ENCODE measurements at places on chromosomes 2 and 18.

DNA sequence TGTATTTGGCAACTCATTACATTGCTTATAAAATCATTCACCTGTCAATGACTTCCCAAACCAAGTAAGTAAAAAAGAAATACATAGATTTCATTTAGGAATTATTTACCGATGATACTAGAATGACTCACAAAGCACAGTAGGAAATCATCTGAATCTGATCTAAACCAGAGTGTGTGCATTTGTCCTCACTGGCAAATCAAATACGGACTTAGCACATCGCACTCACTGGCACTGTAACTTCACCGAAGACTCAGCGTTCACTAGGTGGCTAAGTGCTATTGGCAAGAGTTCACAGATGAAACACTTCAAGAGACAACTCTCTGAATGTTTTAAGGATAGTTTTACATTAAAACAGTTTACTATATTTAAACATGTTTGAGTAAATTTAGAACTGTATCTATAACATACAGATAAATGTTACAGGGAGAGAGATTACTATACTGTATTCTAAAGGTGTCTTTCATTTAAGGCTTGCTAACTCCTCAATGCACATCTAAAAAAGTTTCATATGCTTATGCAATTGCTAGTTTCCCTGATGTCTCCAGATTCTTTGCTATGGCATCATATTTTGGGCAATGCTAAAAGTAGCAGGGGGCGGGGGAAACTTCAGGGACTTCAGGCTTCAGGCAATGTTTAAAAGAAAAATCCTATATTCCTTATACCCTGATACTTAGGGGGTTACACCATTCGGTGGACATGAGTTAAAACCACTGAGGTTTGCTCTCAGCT is 48.8 kb downstream of the STK39 start:
- no peak for DNase-seq

- DNase-seq, result no peak
Measured at GRCh38 chr2:223051693-223052289, at the start of gene KCNE4. TSS of gene KCNE4 (plus strand) at chr2:223052190. CDS start at chr2:223052831, 641 bp downstream.

DNA sequence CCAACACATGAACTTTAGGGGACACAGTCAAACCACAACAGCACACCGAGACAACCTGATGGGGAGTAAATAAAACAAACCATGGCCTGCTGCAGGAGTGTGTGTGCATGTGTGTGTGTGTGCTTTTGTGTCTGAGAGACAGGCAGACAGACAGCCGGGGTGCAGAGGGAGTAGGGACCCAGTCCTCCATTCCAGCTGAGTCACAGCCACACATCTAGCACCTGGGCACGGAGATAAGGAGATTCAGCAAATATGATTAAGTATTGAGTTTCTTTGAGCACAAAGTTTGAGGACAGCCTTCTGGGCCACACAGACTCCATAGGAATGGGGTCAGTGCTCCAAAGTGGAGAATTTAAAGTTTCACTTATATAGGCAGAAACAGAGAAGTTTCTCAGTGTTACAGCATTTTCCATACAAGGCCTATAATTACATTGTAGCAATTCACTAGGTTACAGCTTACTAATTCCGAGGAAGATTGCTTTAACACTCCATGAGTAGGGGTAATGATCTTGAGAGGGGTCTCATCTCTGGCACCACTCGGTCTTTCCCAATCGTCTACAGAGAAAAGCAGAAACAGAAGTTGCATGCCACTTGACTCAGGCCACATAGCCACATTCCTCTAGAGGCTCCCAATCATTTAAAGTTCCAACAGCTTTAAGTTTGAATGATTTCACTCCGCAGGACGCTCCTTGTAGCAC is 30.8 kb upstream of the PRLH start:
- DNase-seq, result no peak

DNA sequence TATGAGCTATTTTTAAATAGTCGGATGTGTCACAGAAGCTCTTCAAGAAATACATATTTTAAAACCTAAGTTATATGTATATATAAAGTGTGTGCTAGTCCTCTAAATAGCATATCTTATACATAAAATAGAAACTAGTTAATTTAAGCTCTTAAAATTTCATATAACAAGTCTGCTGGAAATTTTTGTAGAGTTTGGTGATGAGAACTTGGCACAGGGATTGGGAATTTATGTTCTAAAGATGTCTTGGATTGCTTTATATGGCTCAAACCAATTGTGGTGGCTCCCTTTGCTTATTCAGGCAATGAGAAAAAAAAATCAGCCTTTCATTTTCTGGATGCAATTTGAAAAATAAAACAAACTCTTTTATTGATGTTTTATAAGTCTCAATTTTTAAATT is 142.8 kb upstream of the KCNJ3 start:
- DNase-seq, result no peak

GRCh38 chr18:70496353-70497294 is 207.8 kb downstream of the SOCS6 start:
- no peak for DNase-seq

DNA sequence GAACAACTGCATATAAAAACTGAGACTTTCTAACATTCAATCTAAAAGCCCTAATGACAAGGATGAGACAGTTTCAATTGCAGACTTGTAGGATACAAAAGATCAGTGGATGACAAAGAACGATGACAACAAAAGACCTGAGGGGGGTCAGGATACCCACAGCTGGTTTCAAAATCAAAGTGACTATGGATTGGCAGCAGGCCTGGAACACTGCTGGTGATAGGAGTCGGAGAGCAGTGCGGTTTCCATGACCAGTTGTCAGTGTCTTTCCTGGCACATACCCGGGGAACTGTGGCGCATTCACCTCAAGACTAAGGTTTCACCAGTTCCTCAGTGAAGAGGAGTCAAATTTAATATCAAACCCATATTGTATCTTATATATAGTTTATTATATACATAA is 42.0 kb downstream of the EHD3 start:
- DNase-seq, result no peak

DNA sequence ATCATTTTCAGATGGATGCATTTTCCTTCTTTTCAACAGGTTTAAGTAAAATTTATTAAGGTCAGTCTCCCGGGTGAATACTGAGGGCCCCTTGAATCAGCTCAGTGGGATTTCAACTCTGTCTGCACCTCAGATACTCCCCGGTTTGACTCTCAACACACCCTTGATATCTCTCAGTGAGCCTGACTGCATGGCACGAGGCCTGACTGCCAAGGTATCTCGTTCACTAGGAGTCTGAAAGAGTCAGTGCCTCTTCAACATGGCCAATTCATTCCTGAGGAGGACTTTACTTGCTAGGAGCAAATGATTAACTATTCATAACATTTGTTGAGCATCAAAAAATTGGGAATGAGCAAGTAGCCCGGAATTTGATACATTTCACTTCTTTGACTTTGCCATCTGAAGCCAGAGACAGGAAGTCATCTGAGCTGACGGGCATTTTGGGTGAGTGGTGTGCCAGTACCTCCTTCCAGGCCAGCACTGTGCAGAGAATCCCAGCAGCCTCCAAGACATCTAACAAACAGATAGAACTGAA is 81.0 kb downstream of the VAPA start:
- no peak for DNase-seq

- DNase-seq, result no peak
Measured at GRCh38 chr18:47978141-47978540, 47.7 kb upstream of the SMAD2 start.

DNA sequence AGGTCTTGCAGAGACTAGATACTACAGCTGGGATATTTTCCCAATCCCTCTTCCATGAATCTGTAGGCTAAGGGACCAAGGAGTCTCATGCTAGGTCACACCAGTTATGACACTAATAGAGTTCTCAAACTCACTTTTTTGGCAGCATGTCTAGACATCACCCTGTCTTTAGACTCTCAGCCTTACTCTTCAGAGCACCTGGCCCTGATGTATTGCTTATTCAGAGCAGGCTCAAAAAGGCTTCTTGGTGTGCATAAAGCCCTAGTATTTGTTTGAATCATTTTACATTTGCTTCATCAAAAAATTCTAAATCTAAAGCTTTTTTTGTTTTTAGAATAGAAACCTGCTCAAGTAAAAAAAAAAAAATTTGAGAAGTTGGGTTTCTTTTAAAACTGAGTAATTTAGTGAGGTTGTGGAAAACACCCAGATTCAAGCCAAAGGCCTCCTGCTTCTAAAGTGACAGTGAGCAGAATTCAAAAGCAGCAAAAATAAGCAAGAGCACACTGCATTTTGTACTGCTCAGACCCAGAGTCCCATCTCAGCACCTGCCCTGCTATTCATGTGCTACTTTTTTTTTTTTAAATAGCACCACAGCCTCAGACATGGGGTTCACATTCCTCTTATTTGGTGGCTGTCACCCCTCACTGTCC is 18.0 kb upstream of the DNAH6 start:
- DNase-seq, result no peak

DNA sequence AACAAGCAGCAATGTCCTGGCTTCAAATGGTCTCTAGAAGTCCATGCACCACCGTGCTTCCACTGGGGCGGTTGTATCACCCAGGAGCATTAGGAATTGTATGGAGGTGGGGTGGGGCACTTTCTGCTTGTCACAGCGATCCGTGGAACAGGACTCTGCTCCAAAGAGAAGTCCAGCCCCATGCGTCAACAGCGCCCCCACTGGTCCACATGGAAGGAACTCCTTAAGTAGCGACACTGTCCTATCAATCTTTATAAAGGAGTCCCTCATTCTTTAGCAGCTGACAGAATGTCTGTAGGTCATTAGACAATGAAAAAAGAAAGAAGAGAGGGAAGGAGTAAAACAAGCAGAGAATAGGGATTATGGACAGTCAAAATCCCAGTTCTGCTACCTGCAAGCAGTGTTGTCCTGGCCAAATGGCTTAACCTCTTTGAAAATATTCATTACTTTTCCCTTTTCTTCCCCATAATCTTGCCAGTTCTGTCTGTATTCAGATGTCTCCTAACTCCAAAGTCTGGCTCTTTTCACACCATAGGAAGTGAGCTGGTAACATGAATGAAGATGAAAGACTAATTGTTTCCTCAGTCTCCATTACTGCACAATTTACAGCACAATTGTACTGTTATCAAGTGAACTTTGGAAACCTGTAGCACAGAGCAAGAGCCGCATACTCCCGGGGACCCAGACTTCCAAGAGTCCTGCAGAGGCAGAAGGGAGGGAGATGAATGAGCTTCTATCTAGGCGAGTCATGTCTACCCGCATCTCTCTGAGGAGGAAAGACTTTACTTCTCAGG is 9.9 kb downstream of the NFE2L2 start:
- DNase-seq, result no peak

DNA sequence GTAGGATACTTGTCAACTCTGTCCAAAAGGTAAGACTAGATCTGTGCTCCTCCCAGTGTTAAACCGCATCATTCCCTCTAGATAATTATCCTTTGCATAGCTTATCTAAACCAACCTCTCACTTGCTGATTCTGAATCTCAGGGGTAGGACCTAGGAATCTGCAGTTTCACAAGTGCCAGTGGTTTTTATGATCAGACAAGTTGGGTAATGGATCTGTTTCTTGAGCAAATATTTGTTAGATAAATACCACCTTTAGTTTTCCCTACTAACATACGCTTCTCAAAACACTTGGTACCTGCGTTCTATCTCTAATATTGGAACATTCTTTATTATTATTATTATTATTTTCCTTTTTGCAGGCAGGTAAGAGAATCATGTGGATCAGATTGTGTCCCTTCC is 439.9 kb downstream of the PTPRM start:
- DNase-seq, result no peak

DNA sequence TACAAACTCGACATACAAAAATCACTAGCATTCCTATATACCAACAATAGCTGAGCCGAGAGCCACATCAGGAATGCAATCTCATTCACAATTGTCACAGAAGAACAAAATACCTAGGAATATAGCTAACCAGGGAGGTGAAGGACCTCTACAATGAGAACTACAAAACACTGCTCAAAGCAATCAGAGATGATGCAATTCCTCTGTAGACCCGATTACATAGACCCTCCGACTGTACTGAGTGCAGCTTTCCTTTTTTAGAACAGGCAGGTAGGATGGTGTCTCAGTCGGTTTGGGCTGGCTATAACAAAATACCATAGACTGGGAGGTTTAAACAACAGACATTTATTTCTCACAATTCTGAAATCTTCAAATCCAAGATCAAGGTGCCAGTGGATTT is 139.5 kb upstream of the REV1 start:
- no peak for DNase-seq

GRCh38 chr2:105859694-105859951 is 114.9 kb downstream of the NCK2 start:
- no peak for DNase-seq

DNA sequence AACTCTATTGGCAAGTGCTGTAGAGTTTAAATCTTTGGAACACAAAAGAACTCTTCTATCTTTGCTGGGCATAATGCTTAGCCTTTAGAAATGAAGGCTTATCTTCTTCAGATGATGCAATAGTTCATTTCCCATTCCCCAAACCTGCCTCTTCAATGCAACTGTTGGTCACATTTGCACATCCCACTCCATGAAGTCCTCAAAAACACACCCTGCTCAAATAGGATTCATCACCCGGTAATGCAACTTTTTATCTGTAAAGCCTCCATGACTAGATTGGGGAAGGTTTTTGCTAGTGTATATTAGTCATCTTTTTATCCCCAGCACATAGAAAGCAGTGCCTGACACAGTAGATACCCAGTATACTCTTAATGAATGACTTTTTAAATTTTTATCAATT is 376.4 kb downstream of the RBM43 start:
- DNase-seq, result no peak

DNA sequence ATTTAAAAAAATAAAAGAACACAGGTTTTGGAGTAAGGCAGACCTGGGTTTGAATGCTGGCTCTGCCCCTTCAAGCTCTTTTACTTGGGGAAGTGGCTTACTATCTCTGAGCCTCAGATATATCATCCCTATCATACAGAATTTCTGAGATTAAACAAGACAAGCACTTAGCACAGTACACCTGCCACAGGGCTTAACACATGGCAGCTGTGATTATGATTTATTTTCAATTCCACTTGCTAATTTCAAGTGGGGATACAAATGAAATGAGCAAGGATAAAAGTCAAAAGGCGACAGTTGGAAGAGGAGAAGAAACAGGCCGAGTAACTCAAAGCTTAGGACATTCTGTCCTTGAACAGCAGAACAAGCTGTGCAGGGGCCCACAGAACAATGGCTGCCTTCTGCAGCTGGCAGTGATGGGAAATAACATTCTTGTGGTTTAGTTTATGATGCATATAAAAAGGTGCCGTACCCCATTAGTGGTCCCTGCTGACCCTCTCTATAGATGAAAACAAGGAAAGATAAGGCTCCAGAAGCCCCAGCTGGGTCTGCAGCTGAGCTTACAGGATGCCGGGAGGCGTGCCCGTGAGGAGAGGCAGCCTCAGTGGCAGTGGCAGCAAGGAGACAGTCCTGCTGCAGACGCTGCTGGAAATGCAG is 45.3 kb downstream of the KIF3C start:
- no peak for DNase-seq

Measured in naive thymus-derived CD8-positive, alpha-beta T cell (primary cell).